BJ (cell line): ENCODE measurements at places on chromosomes 3 and 15.

DNA sequence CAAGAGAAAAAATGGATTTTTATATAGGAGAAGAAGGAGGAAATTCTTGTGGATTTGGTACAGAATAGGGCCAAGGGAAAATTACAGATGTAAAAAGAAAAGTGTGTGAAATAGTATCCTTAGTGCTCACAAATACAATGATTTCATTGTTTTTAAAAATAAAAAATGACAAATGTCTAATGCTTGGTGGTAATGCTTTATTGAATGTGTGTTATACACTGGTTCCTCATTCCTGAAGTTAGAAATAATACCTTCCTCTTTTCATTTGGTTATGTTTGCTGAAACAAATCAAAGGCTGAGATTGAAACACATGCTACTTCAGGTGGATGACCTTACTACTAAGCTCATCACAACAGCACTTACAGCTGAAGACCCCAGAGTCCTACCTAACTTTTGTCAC is 37.7 kb upstream of the CCR2 start:
- no peak for DNase-seq

DNA sequence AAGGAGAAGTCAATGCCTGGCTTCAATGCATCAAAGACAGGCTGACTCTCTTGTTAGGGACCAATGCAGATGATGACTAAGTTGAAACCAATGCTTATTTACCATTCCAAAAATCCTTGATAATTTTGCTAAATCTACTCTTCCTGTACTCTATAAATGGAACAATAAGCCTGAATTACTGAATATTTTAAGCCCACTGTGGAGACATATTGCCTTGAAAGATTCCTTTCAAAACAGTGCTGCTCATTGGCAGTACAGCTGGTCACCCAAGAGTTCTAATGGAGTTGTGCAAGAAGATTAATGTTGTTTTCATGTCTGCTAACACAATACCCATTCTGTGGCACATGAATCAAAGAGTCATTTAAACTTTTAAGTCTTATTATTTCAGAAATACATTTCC is 181.0 kb upstream of the CBLB start:
- DNase-seq: no peak

DNA sequence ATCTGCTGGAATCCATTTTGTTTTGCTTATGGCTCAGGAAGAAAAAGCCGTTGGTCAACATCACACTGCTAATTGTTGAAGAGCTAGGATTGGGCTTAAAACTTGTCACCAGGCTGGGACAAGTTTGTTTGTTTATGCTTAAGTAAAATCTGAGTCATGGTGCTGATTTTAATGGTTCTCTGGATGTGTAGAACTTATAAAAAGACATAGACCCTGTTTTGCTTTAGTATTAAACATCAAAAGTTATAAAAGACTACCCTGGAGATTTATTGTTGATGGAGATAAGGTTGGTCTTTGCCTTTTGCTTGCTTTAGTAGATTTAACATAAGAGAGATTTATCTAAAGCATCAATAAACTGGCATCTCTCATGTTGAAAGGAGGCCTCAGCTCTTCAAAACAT is 348.2 kb upstream of the GOLIM4 start:
- no peak for DNase-seq

DNA sequence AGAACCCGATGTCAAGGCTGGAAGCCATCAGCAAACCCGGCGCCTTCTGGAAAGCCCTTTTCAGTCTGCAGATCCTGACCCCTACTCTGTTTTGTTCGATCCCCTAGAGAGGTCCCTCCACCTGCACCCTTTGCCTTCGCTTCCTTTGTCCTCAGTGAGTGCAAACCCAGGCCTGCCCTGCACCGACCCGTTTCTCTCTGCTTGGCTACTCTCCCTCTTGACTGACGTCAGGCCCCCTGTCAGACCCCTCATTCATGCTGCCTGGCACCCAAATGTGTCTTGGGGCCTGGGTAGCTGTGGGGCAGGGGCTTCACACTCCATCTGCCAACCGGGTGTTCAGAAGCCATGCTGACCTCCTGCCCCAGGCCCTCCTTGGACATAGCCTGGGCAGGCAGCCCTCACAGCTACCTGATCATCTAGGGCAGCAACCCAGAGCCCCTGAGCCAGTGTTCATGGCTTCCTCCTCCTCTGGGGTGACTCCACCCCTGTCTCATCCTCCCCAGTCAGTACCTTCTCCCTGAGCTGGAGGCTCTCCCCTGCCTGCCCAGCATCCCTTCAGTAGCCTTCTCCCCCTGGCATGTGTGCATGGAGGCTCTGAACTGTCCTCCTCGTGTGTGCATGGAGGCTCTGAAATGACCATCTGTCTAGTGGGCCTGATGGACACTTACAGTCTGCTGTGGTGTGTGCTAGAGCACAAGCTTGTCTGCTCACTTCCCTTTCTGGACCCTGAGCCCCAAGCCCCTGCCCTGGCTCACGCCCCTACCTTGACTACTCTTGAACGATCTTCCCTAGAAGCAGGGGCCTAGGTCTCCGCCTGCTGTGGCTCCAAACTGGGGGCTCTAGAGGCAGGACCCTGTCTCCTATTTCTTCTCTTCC is 69.4 kb downstream of the EXOG start:
- DNase-seq: no peak

DNA sequence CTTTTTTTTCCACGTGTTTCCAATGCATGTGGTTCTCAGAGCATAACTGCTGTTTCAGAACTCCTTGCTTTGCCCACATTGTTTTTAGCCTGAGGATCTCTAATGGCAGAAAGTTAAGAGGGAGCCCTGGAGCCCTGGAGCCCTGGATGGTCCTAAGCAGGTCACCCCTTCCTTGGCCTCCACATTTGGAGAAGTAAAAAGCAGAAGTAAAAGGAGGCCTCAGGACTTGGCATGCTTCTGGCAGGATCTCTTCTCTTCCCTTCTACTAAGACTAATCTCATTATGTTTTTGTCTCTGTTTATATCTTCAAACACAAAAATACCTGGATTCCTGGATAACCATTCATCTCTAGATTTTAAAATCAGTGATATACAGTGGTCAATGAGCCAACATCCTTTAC is 50.1 kb downstream of the P2RY1 start:
- DNase-seq: no peak

GRCh38 chr3:16396202-16396601 is 117.3 kb downstream of the RFTN1 start:
- DNase-seq: no peak

DNA sequence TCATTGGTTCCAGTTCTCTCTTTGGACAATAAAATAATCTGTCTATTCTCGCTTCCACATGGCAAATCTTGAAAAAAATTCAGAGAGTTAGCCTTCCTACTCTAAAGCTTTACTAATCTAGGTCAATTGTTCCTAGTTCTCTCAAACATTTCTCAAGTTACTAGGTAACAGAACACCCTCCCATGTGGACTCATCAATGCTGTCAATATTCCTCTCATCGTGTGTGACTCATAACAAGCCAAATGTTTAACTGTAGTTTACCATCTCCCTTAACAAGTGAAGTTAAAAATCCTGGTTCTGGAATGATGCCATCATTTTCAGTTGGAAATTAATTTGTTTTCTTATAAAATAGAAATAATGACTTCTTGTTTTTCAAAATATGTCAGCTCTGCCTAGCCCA is 438.6 kb downstream of the ROBO1 start:
- DNase-seq: no peak

- DNase-seq: no peak
These were observed 1.5 kb upstream of the GPX1 start for GRCh38 chr3:49359623-49360022.

DNA sequence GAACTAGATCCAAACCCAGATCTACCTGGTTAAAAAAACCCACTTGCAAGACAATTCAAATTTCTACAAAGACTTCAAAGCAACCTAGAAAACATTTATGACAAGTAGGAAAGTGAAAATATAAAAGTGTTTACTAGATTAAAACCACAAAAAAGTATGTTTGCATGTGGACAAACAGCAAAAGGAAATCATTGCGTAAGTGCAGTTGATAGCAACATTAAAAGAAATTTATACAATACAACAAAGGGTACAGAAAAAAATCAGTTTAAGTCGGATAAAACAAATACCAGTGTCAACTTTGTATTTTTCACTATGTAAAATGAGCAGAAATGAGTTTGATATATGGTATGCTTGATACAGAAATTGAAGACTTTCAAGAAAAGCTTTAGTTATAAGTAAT is 2.6 kb downstream of the EIF5A2 start:
- no peak for DNase-seq

GRCh38 chr3:104673981-104674380 is 692.7 kb upstream of the ALCAM start:
- no peak for DNase-seq

- DNase-seq: no peak
These were observed 287.3 kb upstream of the UBE2E1 start for GRCh38 chr3:23518441-23518840.

DNA sequence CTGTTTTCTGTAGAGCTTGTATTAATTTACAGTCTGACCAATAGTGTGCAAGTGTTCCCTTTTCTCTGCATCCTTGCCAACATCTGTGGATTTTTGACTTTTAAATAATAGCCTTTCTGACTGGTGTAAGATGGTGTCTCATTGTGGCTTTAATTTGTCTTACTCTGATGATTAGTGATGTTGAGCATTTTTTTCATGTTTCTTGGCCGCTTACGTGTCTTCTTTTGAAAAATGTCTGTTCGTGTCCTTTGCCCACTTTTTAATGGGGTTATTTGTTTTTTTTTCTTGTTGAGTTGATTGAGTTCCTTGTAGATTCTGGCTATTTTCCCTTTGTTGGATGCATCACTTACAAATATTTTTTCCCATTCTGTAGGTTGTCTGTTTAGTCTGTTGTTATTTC is 7.6 kb upstream of the ACOX2 start:
- no peak for DNase-seq

DNA sequence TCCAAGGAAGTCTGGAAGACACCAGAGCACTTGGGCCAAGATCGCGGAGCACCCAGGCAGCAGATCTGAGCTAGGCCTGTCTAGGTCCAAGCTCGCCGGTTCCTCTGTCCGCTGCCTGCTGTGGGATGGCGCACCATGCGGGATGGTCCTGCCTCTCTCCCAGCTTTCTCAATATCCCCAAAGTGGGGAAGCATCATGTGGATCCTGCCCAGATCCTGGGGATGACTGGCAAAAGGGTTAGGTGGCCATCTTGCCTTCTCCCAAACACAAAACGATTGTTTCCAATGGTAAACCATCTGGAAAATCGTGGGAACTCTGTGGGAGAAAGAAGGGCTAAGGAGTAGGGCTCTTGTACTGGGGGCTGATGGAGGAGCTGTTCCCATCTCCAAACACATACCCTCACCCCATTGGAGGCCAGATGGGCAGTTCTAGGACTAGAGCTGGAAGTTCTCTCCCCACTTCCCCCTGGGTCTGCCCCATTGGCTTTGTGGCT is 8.9 kb downstream of the PRKCD start:
- no peak for DNase-seq

- DNase-seq: no peak
These were observed 225.5 kb downstream of the SLCO3A1 start for GRCh38 chr15:92079047-92079446.

GRCh38 chr3:193564012-193564411 is 9.3 kb upstream of the ATP13A4 start:
- no peak for DNase-seq

GRCh38 chr3:143562789-143563188 is 285.5 kb downstream of the SLC9A9 start:
- DNase-seq: no peak

GRCh38 chr3:133169331-133170068 is 131.3 kb downstream of the TMEM108 start:
- no peak for DNase-seq

DNA sequence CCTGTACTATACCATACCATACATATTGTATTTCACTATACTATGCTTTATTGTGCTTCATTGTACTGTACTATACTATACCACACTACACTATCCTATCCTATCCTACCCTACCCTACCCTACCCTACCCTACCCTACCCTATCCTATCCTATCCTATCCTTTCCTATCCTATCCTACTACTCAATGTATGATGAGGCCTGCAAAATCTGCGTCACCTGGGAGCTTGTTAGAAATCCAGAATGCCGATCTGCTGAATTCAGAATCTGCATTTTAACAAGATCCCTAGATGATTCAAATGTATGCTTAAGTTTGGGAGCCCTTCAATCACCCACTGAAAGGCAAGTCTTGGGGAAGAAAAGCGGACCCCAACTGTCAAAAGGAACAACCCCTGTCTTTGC is 45.4 kb upstream of the CAPN7 start:
- no peak for DNase-seq

GRCh38 chr15:70853318-70853972 is 512 bp downstream of the LARP6 start:
- DNase-seq: no peak

- DNase-seq: no peak
These were observed 21.8 kb downstream of the LARP6 start for GRCh38 chr15:70832176-70832575.

DNA sequence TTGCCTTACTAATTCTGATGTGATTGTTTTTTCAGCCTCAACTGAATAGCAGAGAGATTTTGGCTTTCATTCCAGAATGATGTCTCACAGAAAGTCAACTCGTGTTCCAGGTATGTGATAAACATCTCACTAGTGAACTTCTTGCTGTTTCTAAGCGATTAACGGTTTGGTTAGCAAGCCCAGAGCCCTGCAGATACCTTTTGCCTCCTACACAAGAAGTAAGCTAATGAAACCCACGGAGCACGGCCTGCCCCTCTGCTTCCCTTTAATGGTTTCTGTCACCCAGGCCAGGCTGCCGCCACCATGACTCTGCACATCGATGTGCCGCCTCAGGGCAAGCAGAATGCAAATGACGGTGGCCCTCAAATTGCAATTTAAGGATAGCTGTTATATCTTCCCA is 155.9 kb upstream of the ICE2 start:
- DNase-seq: no peak

GRCh38 chr15:101637516-101637915 is 14.7 kb downstream of the TM2D3 start:
- no peak for DNase-seq

DNA sequence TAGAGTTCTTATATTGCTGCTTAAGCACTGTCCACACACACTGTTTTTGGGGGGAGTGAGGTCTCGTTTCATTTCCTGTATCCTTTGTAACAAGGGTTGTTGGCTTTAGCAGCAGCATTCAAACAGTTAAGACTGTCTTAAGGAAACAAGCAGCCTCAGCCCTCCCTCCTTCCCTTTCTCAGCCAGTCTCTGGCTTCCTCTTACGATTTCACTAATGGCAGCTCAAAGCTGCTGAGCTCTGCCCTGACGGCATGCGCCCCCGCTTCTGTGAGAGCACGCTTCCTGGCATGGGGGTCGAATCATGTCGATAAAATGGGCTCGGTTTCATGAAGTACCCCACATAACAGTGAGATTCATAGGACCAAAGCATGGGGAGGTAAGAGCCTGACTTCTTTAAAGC is 105.0 kb downstream of the KLHL25 start:
- DNase-seq: no peak

DNA sequence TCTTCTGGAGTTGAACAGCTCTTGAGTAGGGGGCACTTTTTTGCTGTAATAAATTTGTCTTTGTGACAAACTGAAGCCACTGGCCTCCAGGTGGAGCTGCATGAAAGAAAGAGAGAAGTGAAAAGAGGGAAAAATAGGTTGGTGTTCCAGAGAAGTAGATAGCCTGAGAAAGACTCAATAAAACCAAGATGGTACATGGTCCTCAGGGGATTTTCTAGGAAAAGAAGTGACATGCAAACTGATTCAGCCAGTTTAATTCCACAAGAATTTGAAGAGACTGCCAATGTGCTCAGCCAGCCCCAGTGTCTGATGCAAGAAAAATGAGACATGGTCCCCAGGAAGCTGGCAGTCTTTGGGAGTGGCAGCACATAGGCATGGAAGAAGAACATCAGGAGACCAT is 152.7 kb downstream of the CD47 start:
- no peak for DNase-seq
